Aorta (tissue), 5 donors: ENCODE measurements at places on chromosomes 11 and 22. TPM values are rescaled to one million over a fixed set of nuclear protein-coding genes. Genes with fewer than 3 reads are reported as not detected.
A peak's percentile ranks its signal among the peaks of the same experiment; 100 is the strongest.

DNA sequence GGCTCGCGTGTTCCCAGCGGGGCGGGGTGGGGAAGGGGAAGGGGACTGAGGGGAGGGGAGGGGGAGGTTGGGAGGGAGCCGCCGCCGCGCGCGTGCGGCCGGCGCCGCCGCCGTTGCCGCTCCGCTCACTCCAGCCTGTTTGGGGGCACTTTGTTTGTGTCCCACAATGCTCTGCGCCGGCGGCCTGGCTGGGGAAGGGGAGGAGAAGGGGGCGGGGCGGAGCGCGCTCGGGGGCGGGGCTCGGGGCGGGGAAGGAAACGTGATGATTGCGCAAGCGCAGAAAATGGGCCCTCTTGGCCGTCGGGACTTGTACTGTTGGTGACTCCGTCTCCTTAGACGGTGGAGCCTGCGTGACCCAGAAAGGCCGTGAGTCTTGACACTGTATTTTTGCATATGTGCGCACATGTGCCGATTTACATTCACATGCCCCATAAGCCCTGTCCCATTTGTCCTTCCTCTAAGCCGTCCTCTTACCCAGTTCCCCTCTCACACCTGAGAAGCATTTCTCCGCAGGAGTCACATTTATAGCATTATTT lies at the start of gene ZBTB44:
TSS of gene ZBTB44 (minus strand) at position 168 of the 536 bp plus-strand sequence. CDS start 53,044 bp downstream, outside the sequence.
- H3K36me3 ChIP-seq = no peaks in the 10 kb centered on the region
- H3K4me1 ChIP-seq = no peaks in the 10 kb centered on the region
- DNase-seq = peak; percentile 98
- H3K4me3 ChIP-seq = peak within 1 kb of the TSS; percentile 89
- H3K27ac ChIP-seq = peak within 1 kb of the TSS; percentile 52

DNA sequence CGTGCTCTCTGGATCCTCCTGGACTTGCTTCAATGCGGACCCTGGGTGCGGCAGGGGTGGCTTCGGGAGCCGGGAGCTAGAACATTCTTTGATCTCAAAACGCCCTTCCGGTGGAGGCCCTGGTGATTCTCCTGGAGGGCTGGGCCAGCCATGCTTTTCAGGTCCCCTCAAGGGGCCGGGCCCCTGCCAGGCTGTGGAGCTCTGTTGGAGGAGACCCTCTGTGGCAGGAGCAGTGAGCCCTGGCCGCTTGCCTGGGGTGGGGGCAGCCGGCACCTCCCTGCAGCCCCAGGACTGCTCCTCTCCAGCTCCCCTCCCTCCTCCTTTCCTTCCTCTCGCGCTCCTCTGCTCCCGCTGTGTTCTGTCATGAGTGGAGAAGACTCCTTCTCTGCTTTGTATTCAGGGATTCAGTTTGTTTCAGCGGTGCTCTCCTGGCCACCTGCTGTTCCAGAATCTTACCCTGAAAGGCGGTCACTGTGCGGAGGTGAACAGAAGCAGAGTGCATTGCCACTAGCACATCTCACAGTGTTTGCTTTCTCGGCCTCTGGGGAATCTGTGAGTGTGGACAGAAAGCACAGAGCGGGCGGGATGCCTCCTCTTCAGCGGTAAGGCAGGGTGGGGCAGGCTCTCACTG lies 289.1 kb downstream of the TBC1D22A start:
- H3K36me3 ChIP-seq = no peaks in the 10 kb centered on the region
- no peak overlapping the region for H3K27ac ChIP-seq
- no peaks in the 10 kb centered on the region for H3K27me3 ChIP-seq
- no peak overlapping the region for H3K4me3 ChIP-seq
- DNase-seq = peak; percentile 33
- H3K4me1 ChIP-seq = no peaks in the 10 kb centered on the region

DNA sequence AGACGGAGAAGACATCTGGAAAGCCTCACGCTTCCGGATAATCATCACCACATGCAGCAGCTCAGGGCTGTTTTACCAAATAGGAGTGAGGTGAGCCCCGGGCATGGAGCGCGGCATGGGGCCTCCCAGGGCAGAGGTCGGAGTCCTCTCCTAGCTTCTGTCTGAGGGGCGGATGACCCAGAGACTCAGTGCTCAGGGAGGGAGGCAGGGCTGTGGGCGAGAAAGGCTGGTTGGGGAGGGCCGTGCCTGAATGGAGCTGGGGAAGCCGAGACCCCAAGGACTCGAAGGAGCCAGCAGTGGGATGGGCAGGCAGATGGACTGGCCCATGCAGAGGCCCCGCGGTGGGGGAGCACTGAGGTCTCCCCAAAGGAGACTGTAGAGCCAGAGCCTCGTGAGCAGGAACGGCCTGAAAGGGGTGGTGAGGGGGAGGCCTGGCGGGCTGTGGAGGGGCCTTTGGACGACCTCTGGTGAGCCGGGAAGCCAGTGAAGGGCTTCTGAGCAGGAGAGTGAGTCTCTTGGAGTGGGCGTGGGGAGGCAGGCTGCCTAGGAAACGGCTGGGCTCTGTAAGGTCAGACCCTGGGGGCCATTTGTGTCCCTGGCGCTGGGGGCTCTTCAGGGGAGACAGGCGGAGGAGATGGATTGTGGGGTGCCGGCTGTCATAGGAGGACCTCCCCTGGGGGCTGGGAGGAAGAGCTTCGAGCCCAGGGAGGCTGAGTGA lies 24.7 kb upstream of the PANX2 start:
- no peak for DNase-seq
- H3K27me3 ChIP-seq = no peaks in the 10 kb centered on the region
- H3K4me3 ChIP-seq = no peak overlapping the region
- H3K4me1 ChIP-seq = no peaks in the 10 kb centered on the region

The CALCB gene
- 0.16 TPM for total RNA-seq
